Stomach (tissue), 19 donors: ENCODE measurements at places on chromosomes 4 and X. TPM values are rescaled to one million over a fixed set of nuclear protein-coding genes. Genes with fewer than 3 reads are reported as not detected.

Gene BEX2
- 0.87 TPM for total RNA-seq

Gene QDPR
- 90.4 TPM for total RNA-seq

DNA sequence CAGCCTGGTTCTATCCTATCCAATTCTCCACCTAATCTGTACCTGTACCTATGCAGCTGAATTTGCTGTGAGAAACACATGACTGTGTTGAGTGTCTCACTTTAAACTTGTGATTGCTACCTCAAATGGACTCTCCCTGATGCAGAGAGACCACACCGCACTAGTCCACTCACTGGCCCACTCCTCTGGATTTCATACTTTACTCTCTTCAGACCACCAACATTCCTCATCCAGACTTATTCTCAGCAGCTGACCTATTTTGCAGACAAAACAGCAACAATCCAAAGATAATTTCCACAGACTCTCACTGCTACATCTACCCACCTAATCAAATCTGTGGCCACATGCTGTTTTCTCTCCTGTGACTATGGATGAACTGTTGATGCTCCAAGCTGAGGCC lies 45.2 kb downstream of the ACSL4 start:
- no peak for DNase-seq
- H3K4me3 ChIP-seq, result no peak overlapping the region
- no peak overlapping the region for H3K27ac ChIP-seq
- no peaks in the 10 kb centered on the region for H3K27me3 ChIP-seq
- no peaks in the 10 kb centered on the region for H3K36me3 ChIP-seq
- H3K4me1 ChIP-seq, result no peaks in the 10 kb centered on the region

GRCh38 chr4:139083607-139083955 lies 68.0 kb downstream of the NOCT start:
- H3K36me3 ChIP-seq, result no peaks in the 10 kb centered on the region
- no peaks in the 10 kb centered on the region for H3K27me3 ChIP-seq
- H3K4me3 ChIP-seq, result peak overlapping the region; percentile 85
- peaks cover 51% of the 10 kb centered on the region for H3K4me1 ChIP-seq

DNA sequence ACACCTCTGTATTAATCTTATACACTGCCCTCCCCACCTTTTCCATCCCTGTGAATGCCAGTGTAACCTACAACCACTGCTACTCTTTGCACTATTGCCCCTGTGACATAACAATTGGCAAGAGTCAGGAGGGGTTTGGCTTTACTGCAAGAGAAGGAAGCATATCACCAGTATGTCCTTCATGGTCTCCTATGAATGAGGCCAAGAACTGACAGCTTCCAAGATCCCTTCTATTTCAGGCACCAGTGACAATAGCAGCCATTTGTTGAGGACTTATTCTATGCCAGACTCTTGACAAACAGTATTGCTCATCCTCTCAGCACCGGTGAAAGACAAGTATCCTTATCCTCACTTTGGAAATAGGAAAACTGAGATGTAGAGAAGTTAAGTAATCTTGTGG lies 363.9 kb downstream of the MID1IP1 start:
- H3K27me3 ChIP-seq, result no peaks in the 10 kb centered on the region
- DNase-seq, result no peak
